ENCODE measurements at places on chromosomes 13 and 19.
A peak's percentile ranks its signal among the peaks of the same experiment; 100 is the strongest.

DNA sequence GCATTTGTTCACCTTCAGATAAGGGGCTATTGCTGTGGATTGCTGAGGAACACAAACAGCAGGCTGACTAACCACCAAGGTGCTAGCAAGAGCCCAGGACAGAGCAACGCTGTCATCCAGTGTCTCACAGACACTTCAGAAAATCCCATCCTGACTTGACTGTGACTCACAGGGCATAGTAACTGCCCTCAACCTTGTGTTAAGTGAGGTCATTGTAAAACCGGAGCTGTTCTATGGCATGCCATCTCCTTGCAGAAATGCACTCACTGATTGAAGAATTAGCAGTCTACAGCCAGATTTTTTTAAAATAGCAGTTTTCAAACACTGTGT, 51.1 kb downstream of the TNFRSF19 start:
- DNase-seq: no peak
- no peaks in the 10 kb centered on the region for H3K36me3 ChIP-seq
- H3K27ac ChIP-seq: no peak overlapping the region
- H3K4me1 ChIP-seq: no peaks in the 10 kb centered on the region

- no peak for DNase-seq
- peaks cover 4% of the 10 kb centered on the region for H3K4me1 ChIP-seq
- no peak overlapping the region for H3K27ac ChIP-seq
- no peak overlapping the region for H3K4me3 ChIP-seq
These were observed 100.7 kb downstream of the CRYL1 start for GRCh38 chr13:20424949-20425348.

DNA sequence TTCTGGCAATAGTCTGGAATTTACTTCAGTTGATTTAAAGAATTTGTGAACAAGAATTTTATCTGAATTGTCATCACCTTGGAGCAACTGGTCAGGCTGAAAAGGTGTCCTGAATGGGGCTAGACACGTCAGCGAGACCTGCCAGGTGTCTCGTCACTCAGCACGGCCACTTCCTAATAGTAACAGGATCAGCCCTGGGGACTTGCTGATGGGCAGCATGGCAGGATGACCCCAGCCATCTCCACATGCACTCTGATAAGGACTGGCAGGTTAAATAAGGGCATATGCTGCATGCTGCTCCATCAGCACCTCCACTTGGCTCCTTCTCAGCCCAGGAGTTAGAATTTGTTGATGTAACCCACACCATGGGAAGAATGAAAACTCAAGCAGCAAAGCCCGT, 224.2 kb downstream of the FOXO1 start:
- H3K27ac ChIP-seq: peak overlapping the region; percentile 30
- H3K27me3 ChIP-seq: no peaks in the 10 kb centered on the region
- no peak for DNase-seq
- H3K4me1 ChIP-seq: peaks cover 41% of the 10 kb centered on the region
- H3K36me3 ChIP-seq: no peaks in the 10 kb centered on the region

- no peak for DNase-seq
- peak overlapping the region; percentile 18 for H3K27ac ChIP-seq
- no peak overlapping the region for H3K4me3 ChIP-seq
- H3K36me3 ChIP-seq: peaks cover 46% of the 10 kb centered on the region
These were observed 8.5 kb downstream of the RPL21 start for GRCh38 chr13:27259831-27260230.

DNA sequence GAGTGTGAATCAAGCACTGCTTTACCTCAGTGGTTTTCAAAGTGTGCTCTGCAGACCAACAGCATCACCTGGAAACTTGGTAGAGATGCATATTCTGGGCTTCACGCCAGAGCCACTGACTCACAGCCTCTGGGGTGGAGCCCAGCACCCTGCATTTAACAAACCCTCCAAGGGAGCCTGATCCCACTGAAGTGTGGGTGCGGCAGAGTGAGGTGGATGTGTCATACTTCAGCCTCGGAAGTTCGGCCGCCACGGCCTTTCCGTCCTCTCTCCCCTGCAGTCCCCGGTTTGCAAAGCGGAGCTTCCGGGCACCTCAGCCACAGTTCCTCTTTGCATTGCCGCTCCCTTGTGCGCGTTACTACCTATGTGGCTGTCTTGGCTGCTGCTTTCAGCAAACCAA, 33.3 kb upstream of the MICU2 start:
- no peak overlapping the region for H3K27ac ChIP-seq
- H3K4me3 ChIP-seq: no peak overlapping the region
- H3K27me3 ChIP-seq: no peaks in the 10 kb centered on the region
- peaks cover 7% of the 10 kb centered on the region for H3K4me1 ChIP-seq
- DNase-seq: peak; percentile 87

DNA sequence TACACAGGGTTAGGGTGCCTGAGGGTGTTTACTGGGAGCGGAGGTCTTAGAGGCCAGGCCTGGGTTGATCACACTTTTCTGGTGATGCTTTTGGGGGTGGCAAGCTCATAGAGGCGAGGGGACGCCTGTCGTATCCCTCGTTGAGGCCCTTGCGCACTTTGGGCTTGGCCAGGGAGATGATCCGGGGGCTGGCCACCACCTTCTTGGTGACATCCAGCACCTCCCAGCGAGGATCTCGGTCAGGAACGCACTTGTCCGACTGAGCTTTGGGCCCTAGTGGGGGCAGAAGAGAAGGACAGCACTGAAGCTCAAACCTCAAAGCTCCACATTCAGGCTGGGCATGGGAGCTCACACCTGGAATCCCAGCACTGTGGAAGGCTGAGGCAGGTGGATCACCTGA, 17.6 kb upstream of the MIER2 start:
- no peaks in the 10 kb centered on the region for H3K36me3 ChIP-seq
- H3K27me3 ChIP-seq: peaks cover 12% of the 10 kb centered on the region
- no peak overlapping the region for H3K4me3 ChIP-seq
- DNase-seq: no peak
- H3K4me1 ChIP-seq: no peaks in the 10 kb centered on the region

DNA sequence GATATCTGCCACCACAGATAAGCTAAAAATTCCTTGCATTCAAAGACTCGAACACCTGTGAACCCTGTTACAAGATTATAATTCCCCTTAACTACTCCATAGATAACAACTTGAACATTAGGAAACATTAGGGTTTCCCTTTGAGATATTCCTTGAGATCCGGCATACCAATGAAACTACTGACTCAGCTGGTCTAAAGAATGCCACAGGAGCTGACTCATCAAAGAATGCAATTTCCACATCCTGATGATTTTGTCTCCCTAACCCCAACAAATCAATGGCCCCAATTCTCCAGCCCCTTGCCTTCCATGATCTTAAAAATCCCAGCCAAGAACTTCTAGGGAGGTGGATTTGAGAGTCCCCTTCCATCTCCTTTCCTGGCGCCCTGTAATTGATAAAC, 35.6 kb upstream of the ZNF599 start:
- H3K36me3 ChIP-seq: no peaks in the 10 kb centered on the region
- no peaks in the 10 kb centered on the region for H3K27me3 ChIP-seq
- no peak overlapping the region for H3K4me3 ChIP-seq
- no peak for DNase-seq
- H3K4me1 ChIP-seq: no peaks in the 10 kb centered on the region

DNA sequence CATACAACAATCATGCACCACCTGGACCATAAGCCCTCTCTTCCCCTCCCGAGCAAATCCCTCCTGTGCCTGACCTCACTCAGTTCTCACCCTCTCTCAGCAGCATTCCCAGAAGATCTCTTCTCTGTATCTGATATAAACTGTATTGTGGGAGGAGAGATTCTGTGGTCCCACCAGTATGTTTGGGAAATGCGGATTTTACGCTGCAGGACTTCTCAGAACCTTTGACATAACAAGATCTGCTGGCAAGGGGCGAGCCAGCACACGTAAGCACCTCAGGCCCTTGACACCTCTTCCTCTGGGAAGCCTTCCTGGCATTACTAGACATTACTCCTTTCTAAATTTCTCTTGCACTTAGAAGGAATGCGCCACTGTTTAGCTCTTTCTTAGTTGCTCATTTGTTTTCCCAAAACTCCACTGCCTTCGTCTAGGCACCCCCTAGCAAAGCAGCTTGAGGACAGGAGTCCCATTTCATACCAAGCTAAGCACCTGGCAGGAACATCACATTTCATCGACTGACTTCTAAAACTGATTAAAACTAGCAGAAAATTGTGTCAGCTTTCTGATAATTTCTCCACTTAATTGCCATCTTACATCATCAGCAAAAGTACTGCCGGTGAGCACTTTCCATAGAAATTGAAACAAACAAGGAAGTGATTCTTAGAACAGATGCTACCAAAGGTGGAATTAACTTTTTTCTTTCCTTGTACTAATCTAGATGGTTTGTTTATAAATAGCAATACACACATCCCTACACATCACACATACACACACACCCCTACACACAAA, 63.2 kb downstream of the CCDC70 start:
- no peak for DNase-seq
- H3K4me3 ChIP-seq: no peak overlapping the region
- no peaks in the 10 kb centered on the region for H3K27me3 ChIP-seq
- H3K36me3 ChIP-seq: no peaks in the 10 kb centered on the region

- no peak overlapping the region for H3K27ac ChIP-seq
- no peak for DNase-seq
- no peak overlapping the region for H3K4me3 ChIP-seq
- peaks cover 67% of the 10 kb centered on the region for H3K36me3 ChIP-seq
- H3K27me3 ChIP-seq: no peaks in the 10 kb centered on the region
These were observed 7.2 kb downstream of the ZNF550 start for GRCh38 chr19:57552432-57552831.

- peaks cover 46% of the 10 kb centered on the region for H3K36me3 ChIP-seq
- DNase-seq: no peak
- no peaks in the 10 kb centered on the region for H3K4me1 ChIP-seq
- H3K27me3 ChIP-seq: no peaks in the 10 kb centered on the region
- no peak overlapping the region for H3K4me3 ChIP-seq
- no peak overlapping the region for H3K27ac ChIP-seq
These were observed 17.6 kb upstream of the WDR18 start for GRCh38 chr19:966485-967088.

- no peak overlapping the region for H3K4me3 ChIP-seq
- H3K36me3 ChIP-seq: no peaks in the 10 kb centered on the region
- no peaks in the 10 kb centered on the region for H3K4me1 ChIP-seq
- DNase-seq: no peak
- H3K27ac ChIP-seq: no peak overlapping the region
- no peaks in the 10 kb centered on the region for H3K27me3 ChIP-seq
These were observed 1612.3 kb upstream of the PRR20A start for GRCh38 chr13:55528434-55528833.

DNA sequence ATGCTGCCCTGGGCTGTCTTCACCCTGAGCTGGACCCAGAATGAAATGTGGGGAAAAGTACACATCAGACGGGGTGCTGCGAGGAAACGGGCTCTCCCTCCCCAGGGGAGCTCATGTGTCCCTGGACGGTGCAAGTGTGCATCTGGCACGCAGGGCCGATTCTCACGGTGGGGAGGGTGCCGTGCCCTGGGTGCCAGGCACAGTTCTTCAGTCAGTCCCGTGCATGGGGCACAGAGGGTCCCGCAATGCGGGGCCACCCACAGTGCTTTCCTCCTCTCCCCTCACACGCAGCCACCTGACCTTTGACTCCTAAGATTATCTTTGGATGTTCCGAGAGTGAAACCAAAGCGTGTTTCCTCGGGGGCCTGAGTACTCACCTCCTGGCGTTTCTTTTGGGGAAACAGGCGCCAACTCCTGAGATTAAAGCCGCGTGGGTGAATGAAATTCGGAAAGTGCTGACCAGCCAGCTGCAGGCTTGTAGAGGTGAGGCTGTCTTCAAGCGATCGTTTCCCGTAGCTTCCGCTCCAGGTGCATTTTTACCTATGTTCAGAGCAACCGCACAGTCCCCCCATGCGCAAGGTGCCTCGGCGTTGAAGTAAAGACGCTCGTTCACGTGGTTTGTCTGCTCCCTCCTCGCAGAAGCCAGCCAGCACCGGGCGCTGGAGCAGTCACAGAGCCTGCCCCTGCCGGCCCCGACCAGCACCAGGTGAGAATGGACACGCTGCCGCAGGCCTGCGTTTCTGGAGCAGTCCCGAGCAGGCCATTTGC, 17.5 kb upstream of the F7 start:
- H3K27ac ChIP-seq: no peak overlapping the region
- no peaks in the 10 kb centered on the region for H3K36me3 ChIP-seq
- no peaks in the 10 kb centered on the region for H3K27me3 ChIP-seq
- peak; percentile 58 for DNase-seq
- no peaks in the 10 kb centered on the region for H3K4me1 ChIP-seq
- no peak overlapping the region for H3K4me3 ChIP-seq

DNA sequence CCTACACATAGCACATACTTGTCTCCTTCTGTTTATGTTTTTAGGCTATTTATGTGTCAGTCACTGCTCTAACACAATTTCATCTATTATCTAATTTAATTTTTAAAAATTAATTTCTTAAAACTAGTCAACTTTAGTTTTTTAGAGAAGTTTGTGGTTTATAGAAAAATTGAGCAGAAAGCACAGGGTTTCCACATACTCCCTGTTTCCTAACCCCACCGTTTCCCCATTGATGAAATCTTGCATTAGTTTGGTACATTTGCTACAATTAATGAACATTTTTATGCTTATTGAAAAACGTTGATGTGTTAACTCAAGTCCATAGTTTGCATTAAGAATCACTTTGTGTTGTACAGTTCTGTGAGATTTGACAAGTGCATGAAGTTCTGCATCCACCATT, 53.5 kb downstream of the TNFSF13B start:
- no peaks in the 10 kb centered on the region for H3K36me3 ChIP-seq
- DNase-seq: no peak
- no peak overlapping the region for H3K4me3 ChIP-seq
- H3K27ac ChIP-seq: no peak overlapping the region
- H3K4me1 ChIP-seq: no peaks in the 10 kb centered on the region
- H3K27me3 ChIP-seq: no peaks in the 10 kb centered on the region

GRCh38 chr19:41696402-41697197, 8.5 kb upstream of the CEACAM7 start:
- DNase-seq: peak; percentile 53
- no peak overlapping the region for H3K4me3 ChIP-seq
- H3K36me3 ChIP-seq: no peaks in the 10 kb centered on the region
- no peaks in the 10 kb centered on the region for H3K4me1 ChIP-seq
- no peaks in the 10 kb centered on the region for H3K27me3 ChIP-seq

DNA sequence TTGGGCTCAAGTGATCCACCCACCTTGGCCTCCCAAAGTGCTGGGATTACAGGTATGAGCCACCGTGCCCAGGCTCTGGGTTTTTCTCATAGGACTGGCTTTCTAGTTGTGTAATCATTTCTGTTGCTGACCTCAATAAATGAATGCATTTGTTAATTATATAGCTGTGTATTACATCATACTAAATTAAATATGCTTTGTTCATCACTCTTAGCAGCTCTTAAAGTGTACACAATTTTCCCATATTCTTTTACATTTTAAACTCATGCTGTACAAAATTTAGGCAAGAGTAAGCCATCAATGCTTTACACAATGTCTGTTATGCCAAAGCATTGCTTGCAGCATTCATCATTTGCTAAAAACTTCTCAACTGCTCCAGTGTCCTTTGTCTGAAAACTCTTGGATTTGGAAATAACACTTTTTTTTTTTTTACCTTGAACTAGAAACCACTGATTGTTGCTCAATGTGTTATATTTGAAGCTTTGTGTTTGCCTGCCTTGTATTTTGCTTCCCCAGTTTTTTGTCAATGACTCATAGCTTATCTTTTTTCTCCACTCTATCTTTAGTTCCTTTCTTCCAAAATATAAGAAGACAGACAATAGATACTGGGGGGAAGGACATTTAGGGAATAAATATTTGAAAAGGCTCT, 31.4 kb downstream of the CCDC122 start:
- H3K36me3 ChIP-seq: no peaks in the 10 kb centered on the region
- DNase-seq: no peak
- H3K4me1 ChIP-seq: no peaks in the 10 kb centered on the region

- peaks cover 20% of the 10 kb centered on the region for H3K4me1 ChIP-seq
- no peak overlapping the region for H3K27ac ChIP-seq
- H3K4me3 ChIP-seq: no peak overlapping the region
- peaks cover 10% of the 10 kb centered on the region for H3K36me3 ChIP-seq
- DNase-seq: no peak
These were observed 5.1 kb downstream of the PPP1R12C start for GRCh38 chr19:55112246-55112776.

- no peaks in the 10 kb centered on the region for H3K36me3 ChIP-seq
- H3K27ac ChIP-seq: no peak overlapping the region
- no peaks in the 10 kb centered on the region for H3K4me1 ChIP-seq
These were observed 6.9 kb downstream of the ACOD1 start for GRCh38 chr13:76955193-76955592.

Data from upper lobe of right lung (tissue), 1 donor.